ENCODE measurements at places on chromosomes 1 and 21.

GRCh38 chr1:158685085-158685484, 1.4 kb downstream of the SPTA1 start:
- no peak for DNase-seq

- DNase-seq = no peak
These were observed 16.9 kb downstream of the SELL start for GRCh38 chr1:169694304-169695075.

GRCh38 chr1:225958041-225958440, 17.0 kb upstream of the LEFTY2 start:
- DNase-seq = no peak

GRCh38 chr1:244782056-244782455, 53.4 kb upstream of the COX20 start:
- DNase-seq = no peak

GRCh38 chr1:85453640-85454194, 11.2 kb downstream of the DDAH1 start:
- no peak for DNase-seq

DNA sequence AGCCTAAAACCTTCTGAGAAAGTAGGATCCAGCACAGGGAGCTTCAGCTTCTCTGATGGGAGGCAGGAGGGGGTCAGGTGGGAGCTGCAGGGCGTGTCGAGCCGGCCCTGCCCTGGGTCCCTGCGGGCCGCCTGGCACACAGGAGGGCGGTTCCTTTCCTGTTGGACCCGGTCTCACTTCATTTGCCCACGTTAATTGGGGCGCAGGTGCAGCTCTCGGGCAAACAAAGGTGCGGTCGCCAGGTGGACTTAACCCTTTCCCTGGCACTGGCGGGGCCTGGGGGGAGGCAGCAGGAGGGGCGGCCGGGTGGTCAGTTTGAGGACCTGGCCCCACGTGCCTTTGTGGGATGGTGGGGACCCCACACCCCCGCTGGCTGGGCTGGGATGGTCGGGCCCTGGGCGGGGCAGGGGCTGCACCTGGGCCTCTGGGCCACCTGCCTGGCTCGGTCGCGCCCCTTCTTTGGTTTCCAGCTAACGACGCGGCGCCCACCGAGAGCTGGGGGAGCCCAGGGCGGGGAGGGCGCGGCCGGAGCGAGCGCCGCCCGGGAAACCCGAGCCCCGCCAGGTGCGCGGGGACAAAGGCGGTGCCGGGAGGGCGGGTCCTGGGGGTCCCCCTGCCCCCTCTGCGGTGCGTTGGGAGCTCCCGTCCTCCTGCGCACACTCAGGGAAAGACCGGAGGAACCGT, 20.8 kb upstream of the C1orf159 start:
- DNase-seq = no peak

DNA sequence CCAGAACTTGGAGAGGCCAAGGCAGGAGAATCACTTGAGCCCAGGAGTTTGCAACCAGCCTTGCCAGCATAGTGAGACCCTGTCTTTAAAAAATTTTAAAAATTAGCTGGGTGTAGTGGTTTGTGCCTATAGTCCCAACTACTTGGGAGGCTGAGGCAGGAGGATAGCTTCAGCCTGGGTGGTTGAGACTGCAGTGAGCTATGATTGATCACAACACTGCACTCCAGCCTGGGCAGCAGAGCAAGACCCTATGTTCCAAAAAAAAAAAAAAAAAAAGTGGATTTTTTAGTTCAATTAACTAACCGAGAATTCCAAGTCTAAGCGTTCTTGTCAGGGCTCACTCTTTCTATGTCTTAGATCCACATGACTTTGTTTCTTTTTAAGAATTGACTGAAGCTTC, 130.3 kb upstream of the NRIP1 start:
- no peak for DNase-seq

DNA sequence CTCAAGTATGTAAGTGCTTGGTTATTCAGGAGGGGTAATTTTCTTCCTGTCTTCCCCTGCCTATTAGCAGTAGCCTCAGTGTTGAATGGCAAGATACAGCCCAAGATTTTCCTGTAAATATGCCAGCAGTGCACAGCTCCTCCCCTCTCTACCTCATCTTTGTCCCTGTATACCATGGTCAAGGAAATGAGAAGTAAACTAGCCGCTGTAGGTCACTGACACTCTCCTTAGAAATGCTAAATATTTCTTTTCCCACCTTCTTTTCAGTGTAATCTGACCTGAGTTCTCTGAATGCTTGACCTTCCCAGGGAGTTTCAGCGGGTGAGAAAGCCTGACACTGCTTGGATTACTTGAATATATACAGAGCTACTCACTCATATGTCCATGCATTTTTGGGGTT, 84.1 kb upstream of the ZNF326 start:
- no peak for DNase-seq
